Neural crest cell (in vitro differentiated cells): ENCODE measurements at places on chromosomes 6 and 20. TPM values are rescaled to one million over a fixed set of nuclear protein-coding genes. Genes with fewer than 3 reads are reported as not detected.

The SLC17A9 gene
- total RNA-seq: 1.2 and 1.4 TPM in 2 replicates

The OXT gene
- not detected in 2 replicates for total RNA-seq

The C6orf15 gene
- total RNA-seq: not detected in 2 replicates

The SPTLC3 gene
- 0.09 and 0.33 TPM in 2 replicates for total RNA-seq

The MEP1A gene
- total RNA-seq: not detected in 2 replicates

The TUBB1 gene
- total RNA-seq: not detected in 2 replicates

The OPN5 gene
- total RNA-seq: not detected in 2 replicates

The FAM209A gene
- 0.42 and 0.50 TPM in 2 replicates for total RNA-seq

The CPXM1 gene
- total RNA-seq: 200 and 218 TPM in 2 replicates

The NKAIN4 gene
- 42.4 and 44.0 TPM in 2 replicates for total RNA-seq

The SIGLEC1 gene
- total RNA-seq: not detected in 2 replicates

The PSMG4 gene
- 26.3 and 27.9 TPM in 2 replicates for total RNA-seq

The LBP gene
- total RNA-seq: not detected in 2 replicates

The FLRT3 gene
- 35.2 and 36.3 TPM in 2 replicates for total RNA-seq

The COL10A1 gene
- not detected in 2 replicates for total RNA-seq

The NKAIN2 gene
- total RNA-seq: 0.36 and 1.1 TPM in 2 replicates

The C20orf144 gene
- total RNA-seq: 0.44 and 0.82 TPM in 2 replicates

The PTCHD4 gene
- total RNA-seq: 1.2 and 1.4 TPM in 2 replicates

The GPX6 gene
- not detected in 2 replicates for total RNA-seq

The SNX21 gene
- total RNA-seq: 16.8 and 19.4 TPM in 2 replicates

The SOX18 gene
- total RNA-seq: not detected in 2 replicates
